ENCODE measurements at places on chromosomes 7 and 10.

DNA sequence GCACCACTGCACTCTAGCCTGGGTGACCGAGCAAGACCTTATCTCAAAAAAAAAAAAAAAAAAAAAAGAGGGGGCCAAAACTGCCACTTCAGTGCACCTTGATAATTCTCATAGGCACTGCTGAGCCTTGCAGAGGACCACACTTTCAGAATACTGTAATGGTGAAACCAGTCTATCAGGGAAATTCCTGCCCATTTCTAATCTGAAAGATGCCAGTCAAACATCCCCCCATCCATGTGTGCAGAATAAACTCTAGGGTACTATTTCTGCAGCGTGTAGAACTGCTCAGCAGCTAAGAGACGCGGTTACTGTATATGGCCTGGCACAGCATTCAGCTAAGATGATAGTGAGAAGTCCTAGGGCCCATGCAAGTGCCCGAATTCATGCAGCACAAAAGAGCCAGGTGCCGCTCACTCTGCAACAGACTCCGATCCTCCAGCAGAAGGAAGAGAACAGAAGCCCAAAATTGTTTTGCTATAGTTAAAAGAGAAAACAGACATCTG is 286.8 kb upstream of the KLF14 start:
- DNase-seq: no peak

DNA sequence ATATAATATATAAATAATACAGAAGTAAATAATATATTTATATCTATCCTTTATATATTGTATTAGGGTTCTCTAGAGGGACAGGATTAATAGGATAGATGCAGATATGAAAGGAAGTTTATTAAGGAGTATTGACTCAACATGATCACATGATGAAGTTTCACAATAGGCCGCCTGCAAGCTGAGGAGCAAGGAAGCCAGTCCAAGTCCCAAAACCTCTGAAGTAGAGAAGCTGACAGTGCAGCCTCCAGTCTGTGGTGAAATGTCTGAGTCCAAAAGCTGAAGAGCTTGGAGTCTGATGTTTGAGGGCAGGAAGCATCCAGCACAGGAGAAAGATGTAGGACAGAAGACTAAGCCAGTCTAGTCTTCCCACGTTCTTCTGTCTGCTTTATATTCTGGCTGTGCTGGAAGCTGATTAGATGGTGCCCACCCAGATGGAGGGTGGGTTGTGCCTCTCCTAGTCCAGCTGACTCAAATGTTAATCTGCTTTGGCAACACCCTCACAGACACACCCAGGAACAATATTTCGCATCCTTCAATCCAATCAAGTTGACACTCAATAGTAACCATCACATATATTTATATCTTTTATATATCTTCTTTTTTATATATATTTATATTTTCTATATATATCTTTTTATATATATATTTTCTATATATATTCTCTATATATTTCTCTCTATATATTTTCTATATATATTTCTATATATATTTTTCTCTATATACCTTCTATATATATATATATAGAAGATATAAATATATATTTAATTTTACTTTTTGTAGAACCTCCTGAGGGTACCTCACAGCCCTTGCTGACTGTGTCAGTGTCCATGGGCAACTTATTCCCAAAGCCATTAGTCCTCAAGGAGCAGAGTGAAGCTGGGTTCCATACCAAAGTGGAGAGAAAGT is 24.6 kb upstream of the AKR1B10 start:
- no peak for DNase-seq

DNA sequence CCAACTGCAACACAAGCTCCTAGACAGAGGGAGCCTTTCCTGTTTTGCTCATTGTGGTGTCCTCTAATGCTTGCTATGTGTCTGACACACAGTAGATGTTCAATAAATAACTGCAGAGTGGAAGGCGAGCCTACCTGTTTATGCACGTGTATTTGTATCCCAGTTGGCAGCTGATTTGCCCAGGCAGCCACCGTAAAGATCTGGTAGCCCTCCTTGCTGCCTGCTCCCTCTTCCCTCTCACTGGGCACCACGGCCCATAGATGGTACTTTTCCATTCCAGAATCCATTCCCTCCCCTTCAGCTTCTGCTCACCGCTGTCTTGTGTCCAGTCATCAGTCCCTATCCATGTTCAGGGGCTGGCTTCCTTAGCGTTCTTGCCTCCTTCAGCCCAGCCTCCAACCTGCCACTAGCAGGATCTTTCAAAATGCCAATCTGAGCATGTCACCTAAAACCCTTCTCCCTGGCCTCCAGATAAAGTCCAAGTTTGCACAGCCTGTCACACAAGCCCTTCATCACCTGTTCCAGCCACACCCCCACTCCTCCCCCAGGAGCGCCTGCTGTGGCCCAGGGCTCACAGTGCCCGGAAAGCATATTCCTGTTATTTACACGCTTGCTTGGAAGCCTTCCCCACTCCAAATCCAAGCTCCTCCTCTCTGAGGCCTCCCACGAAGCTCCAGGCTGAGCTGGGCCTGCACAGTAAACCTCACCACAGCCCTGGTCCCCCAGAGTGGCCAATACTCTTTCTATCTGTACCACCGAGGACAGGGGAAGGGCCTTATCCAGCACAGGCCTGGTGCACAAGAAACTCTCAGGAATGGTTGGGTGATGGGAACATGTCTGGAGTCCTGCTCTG is 21.0 kb downstream of the ZCCHC24 start:
- no peak for DNase-seq

DNA sequence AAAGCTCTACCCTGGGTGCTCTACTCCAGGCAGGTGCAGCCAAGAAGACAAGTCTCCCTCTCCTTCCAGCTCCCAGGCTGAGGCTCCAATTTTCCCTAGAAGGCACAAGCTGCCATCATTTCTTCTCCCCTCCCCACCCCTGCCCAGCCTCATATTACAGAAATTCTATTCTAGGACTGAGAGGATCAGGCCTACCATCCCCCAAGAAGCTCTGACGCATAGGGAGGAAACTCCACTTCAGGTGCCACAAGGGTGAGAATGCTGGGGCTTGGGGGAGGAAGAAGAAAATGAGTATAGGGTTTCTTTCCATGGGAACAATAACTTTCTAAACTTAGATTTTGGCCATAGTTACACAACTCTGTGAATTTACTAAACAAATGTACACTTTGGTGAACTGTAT is 35.3 kb downstream of the FEZF1 start:
- no peak for DNase-seq

GRCh38 chr7:104136561-104136960 is 71.3 kb downstream of the ORC5 start:
- DNase-seq: no peak

- DNase-seq: no peak
These were observed 730.0 kb upstream of the IGFBP3 start for GRCh38 chr7:46651070-46651469.

- DNase-seq: no peak
These were observed 154.4 kb upstream of the NPY start for GRCh38 chr7:24129597-24129996.

GRCh38 chr10:113111260-113111659 is 161.2 kb downstream of the TCF7L2 start:
- no peak for DNase-seq

DNA sequence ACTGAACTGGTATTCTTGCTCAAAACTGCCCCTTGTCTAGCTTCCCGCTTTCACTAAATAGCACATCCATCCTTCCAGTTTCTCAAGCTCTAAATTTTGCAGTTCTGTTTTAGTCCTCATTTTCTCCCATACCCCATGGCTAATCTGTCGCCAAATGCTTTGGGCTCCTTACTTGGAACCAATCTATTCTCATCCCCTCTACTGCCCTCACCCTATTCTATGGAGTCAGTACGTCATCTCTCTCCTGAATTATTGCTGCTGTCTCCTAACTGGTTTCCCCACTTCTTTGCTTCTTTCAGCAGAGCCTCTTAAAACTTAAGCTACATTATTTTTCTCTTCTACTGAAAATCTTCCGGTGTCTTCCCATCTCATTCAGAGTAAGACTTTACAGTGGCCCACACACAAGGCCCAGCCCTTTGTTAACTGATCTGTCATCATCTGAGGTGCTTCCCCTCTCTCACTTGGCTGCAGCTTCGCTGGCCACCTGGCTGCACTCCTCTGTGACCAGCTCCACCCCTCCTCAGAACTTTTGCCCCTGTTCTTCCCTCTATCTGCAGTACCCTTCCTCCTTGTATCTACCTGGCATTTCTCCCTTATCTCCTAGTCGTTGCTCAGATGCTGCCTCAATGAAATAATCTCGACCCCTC is 9.9 kb downstream of the STARD3NL start:
- no peak for DNase-seq

GRCh38 chr7:94044806-94045205 is 40.7 kb upstream of the BET1 start:
- no peak for DNase-seq

DNA sequence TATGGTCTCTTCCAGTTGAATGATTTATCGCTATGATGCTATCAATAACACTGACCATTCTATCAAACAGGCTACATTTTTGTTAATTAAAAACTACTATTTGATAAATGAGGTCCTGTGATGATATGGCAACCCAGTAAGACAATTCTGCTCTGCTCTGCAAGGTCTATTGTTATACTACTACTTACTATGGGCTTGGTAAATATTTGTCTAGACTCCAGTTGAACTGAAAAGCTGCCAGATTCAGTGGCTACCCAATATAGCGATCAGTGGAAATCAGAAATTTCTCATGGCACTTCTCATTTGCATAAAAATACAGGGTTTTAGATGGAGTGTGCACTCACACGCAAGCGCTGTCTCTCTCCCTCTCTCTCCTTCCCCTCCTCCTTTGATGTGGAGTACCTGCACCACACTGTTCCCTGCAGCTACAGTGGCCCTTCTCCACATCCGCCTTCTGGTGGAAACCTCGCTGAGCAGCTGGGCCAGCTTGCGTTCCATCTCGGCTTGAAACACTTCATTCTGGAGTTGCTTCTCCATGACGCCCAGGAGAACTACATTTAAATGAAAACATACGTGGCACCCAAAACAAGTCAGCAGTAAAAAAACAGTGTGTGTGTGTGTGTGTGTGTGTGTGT is 77.9 kb downstream of the KIAA1549 start:
- DNase-seq: no peak

- DNase-seq: no peak
These were observed 5.0 kb downstream of the FOXP2 start for GRCh38 chr7:114419441-114420272.

DNA sequence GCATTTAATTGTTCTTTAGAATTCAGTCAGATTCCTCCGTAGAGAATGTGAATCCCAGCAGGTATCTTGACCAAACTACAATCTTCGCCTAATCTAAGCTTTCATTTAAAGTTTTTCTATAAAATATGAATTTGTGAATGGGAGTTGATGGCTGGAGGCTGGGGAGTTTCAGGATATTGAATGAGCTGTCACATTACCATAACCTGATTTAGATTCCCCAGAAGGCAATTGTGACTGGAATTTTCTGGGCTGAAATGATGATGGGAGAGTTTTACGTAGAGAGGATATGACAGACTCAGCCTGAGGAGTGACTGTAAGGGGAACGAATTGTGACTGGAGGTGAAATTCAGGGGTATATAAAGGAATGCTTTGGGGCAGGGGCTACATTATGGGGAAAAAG is 411.7 kb upstream of the FZD8 start:
- DNase-seq: no peak

GRCh38 chr10:84543948-84544347 is 215.6 kb downstream of the CCSER2 start:
- no peak for DNase-seq

- no peak for DNase-seq
These were observed 538.7 kb upstream of the MGMT start for GRCh38 chr10:128928231-128928836.

- no peak for DNase-seq
These were observed 111.2 kb upstream of the KIAA1217 start for GRCh38 chr10:24097751-24098207.

GRCh38 chr7:87507446-87507845 is 32.0 kb upstream of the ABCB4 start:
- DNase-seq: no peak

All from forelimb muscle (tissue), 1 donor.